Prostate gland (tissue), 2 donors: ENCODE measurements at places on chromosomes 5 and 9.

- no peak for DNase-seq
Observed at GRCh38 chr9:123238365-123238764, 30.0 kb downstream of the STRBP start.

- no peak for DNase-seq
Observed at GRCh38 chr5:54313311-54314270, 3.2 kb upstream of the ARL15 start.

DNA sequence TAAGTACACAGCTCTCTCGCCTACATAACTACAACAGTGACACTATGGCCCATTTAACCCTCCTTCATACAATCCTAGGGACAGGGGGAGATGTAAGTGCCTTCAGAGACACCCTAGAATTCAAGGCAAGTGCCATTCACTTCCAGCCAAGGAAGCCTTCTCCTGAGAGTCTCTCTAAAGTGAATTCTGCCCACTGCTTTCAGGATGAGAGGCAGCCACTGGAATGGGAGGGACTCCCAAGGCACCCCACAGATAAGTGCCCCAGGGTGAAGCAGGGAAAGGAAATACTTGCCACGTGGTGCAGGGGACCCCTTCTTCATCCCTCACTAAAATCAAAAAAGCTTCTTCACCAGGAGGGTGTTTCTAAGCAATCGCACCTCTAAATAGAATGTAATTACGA is 283.7 kb downstream of the ZNF608 start:
- no peak for DNase-seq

GRCh38 chr5:119405419-119405818 is 46.9 kb upstream of the HSD17B4 start:
- no peak for DNase-seq
